Activated CD4-positive, alpha-beta T cell treated with anti-CD3 and anti-CD28 coated beads, Interleukin-2, amount 10 ng/mL, durations not matched to agents 24 days and 14 days (primary cell): ENCODE measurements at places on chromosomes 1 and 21. TPM values are rescaled to one million over a fixed set of nuclear protein-coding genes. Genes with fewer than 3 reads are reported as not detected.

GRCh38 chr1:5993556-5994491, 1.6 kb upstream of the NPHP4 start:
- peak overlapping the region; percentile 97 for H3K27ac ChIP-seq
- H3K27me3 ChIP-seq: no peaks in the 10 kb centered on the region
- peak overlapping the region; percentile 99 for H3K4me3 ChIP-seq

- H3K4me3 ChIP-seq: no peak overlapping the region
- DNase-seq: no peak
- H3K36me3 ChIP-seq: peaks cover 45% of the 10 kb centered on the region
- H3K27ac ChIP-seq: no peak overlapping the region
- H3K4me1 ChIP-seq: no peaks in the 10 kb centered on the region
- H3K27me3 ChIP-seq: no peaks in the 10 kb centered on the region
These were observed 51.3 kb downstream of the DHRS3 start for GRCh38 chr1:12566484-12567287.

DNA sequence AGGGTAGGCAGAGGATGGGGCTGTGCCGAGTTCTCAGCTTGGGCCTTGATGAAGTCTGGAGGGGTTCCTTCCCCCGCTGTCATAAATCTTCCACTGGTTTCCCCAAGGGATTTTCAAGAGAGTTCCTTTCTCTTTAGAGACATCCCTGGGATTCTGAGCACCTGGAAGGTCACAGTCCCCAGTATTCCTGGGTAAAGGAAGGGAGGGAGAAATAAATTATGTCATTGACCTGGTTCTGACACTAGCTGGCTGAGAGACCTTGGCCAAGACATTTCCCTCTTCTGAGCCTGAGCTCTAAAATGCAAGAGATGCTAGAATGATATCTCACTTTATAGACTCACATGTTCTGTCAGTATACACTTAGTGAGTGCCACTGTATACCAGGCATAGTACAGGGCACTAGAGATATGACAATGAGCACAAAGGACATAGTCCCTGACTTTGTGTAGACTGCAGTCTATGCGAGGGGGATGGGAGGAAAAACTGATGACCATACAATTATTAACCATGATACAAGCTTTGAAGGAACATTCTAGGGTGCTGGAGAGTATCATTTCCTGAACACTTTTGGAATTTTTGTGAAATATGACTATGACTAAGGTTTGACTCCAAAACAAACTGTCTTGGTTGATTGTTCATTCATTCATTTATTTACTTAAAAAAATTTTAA, 165.8 kb upstream of the JUN start:
- peaks cover 20% of the 10 kb centered on the region for H3K4me1 ChIP-seq
- H3K27me3 ChIP-seq: no peaks in the 10 kb centered on the region
- H3K36me3 ChIP-seq: peaks cover 6% of the 10 kb centered on the region
- no peak overlapping the region for H3K4me3 ChIP-seq
- H3K27ac ChIP-seq: no peak overlapping the region

DNA sequence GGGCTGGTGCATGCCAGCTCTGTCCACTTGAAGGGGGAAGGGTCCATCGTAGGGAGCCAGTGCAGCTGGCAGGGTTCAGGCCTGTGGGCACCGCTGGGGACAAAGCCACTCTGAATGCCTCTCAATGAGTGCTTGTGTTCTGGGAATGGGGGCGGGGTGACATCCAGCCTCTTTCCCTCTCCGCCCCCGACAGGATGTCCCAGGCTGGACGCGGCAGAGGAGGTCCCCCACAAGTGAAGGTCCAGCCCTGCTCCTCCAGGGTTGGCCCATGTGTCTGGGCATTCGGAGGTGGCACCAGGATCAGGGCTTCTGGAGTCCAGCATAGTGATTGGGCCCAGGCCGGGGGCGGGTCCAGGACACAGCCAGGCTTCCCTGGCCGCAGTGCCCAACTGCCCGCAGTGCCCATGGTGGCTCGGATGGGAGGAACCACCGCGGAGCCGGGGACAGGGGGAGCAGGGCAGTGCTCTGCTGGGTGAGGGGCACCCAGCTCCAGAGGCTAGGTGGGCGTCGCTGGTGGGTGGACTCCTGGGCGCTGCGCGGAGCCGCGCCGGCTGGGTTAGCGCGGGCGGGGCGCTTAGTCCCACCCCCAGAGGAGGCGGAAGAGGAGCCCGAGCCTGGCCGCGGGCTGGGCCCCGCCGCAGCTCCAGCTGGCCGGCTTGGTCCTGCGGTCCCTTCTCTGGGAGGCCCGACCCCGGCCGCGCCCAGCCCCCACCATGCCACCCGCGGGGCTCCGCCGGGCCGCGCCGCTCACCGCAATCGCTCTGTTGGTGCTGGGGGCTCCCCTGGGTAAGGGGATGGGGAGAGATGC, at the start of gene SHISA4:
TSS of gene SHISA4 (plus strand) at position 617 of the 808 bp plus-strand sequence. CDS start at position 714, 97 bp downstream.
- H3K4me1 ChIP-seq: peaks cover 4% of the 10 kb centered on the region
- H3K27me3 ChIP-seq: peaks cover 37% of the 10 kb centered on the region
- peak; percentile 79 for DNase-seq
- no peaks in the 10 kb centered on the region for H3K36me3 ChIP-seq

Gene TMPRSS3
- 56.9 and 58.7 TPM in 2 replicates for total RNA-seq

DNA sequence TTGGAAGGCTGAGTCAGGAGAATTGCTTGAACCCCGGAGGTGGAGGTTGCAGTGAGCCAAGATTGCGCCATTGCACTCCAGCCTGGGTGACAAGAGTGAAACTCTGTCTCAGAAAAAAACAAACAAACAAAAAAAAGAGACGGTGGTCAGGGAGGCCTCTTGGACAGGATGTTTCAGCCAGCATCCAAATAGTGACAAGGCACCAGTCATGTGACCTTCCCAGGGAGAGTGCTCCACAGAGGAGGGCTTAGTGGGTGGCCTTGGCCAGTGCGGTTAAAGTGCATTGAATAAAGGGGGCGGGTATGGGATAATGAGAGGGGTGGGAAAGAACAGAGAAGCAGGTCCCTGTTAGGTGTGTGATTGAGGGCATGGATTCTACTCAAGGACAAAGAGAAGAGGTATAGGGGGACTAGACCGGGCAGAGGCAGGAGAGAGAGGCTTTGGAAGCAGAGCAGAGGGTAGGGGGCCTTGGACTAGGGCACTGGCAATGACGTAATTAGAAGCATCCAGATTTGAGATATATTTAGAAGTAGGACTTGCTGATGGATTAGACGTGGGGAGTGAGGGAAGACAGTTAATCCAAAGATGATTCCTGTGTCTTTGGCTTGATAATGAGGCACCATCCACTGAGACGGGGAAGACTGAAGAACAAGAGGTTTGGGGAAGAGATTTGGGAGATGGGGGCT, 12.0 kb upstream of the RYR2 start:
- no peak for DNase-seq
- H3K27ac ChIP-seq: no peak overlapping the region
- H3K36me3 ChIP-seq: no peaks in the 10 kb centered on the region
- no peak overlapping the region for H3K4me3 ChIP-seq

DNA sequence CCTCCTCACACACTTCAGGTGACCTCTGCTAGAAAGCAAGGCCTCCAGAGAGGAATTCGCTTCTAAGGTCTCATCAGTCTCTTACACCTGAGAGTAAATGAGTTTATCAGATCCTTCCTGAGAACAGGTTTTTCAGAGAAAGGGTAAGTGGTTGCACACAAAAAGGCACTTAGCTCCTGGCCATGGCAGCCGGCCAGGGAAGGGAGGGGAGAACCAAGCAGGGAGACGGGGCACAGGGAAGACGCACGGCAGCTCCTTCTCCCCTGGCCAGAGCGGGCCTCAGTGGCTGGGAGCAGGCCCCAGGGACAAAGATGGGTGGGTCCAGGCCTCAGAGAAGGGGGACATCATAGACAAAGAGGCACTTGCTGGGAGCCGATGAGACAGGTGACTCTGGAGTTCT, 3.6 kb upstream of the TNNT2 start:
- no peak overlapping the region for H3K4me3 ChIP-seq
- H3K4me1 ChIP-seq: no peaks in the 10 kb centered on the region
- peaks cover 2% of the 10 kb centered on the region for H3K27me3 ChIP-seq
- no peak for DNase-seq

Gene ASB17
- not detected in 2 replicates for total RNA-seq

Gene VHLL
- total RNA-seq: 0.54 and 1.0 TPM in 2 replicates

DNA sequence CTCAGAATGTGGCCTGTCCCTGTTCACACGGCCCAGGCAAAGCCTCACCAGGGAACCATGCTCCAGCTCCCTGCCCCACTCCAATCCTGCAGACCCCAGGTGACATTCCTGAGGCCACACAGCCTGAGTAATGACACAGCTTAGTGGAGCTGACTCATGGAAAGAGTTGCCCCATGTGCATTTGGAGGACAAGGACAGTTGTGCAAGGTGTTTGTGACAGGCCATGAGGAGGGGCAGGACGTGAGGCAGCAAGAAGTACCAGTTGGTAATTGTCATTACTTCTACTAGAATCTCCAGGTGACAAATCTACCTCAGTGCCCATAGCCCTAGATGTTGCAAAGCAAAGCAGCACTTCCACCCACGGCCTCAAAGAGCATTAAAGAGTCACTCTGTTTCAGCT, 15.2 kb downstream of the PRR9 start:
- H3K36me3 ChIP-seq: no peaks in the 10 kb centered on the region
- H3K27ac ChIP-seq: no peak overlapping the region
- DNase-seq: no peak
- no peak overlapping the region for H3K4me3 ChIP-seq
- H3K4me1 ChIP-seq: no peaks in the 10 kb centered on the region

Gene AADACL3
- total RNA-seq: not detected in 2 replicates

GRCh38 chr1:58266242-58266641, 280.3 kb downstream of the OMA1 start:
- H3K27me3 ChIP-seq: no peaks in the 10 kb centered on the region
- no peak overlapping the region for H3K4me3 ChIP-seq
- H3K36me3 ChIP-seq: no peaks in the 10 kb centered on the region

GRCh38 chr1:235147269-235147668, 13.8 kb downstream of the RBM34 start:
- peaks cover 19% of the 10 kb centered on the region for H3K4me1 ChIP-seq
- no peaks in the 10 kb centered on the region for H3K27me3 ChIP-seq
- H3K36me3 ChIP-seq: peaks cover 51% of the 10 kb centered on the region
- DNase-seq: no peak
- no peak overlapping the region for H3K27ac ChIP-seq

Gene CLSTN1
- total RNA-seq: 42.1 and 43.8 TPM in 2 replicates

GRCh38 chr1:162361349-162361748, 15.3 kb downstream of the SPATA46 start:
- DNase-seq: no peak
- no peak overlapping the region for H3K27ac ChIP-seq
- no peaks in the 10 kb centered on the region for H3K4me1 ChIP-seq

DNA sequence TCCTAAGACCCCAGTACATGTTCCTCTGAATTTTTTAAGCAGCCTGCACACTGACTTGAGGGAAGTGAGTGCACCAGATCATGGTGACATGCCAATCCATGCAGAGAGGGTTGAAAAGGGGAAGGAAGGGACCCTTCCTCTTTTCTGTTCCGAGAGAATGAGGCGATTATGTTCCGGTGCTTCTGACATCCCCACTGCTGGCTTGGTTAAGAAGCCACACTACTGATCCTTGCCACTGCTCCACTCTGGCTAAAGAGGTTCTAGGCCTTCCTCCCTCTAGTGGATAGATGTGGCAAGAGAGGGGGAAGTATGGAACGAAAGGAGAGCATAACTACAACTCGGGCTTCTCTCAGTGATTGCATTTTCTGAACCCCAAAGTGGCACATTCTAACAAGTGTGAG, 1.8 kb upstream of the CYB5R1 start:
- no peak overlapping the region for H3K27ac ChIP-seq
- H3K4me1 ChIP-seq: peaks cover 24% of the 10 kb centered on the region
- H3K4me3 ChIP-seq: no peak overlapping the region
- peak; percentile 81 for DNase-seq
- peaks cover 15% of the 10 kb centered on the region for H3K27me3 ChIP-seq

GRCh38 chr1:12130466-12131130, 36.2 kb upstream of the TNFRSF1B start:
- peaks cover 27% of the 10 kb centered on the region for H3K4me1 ChIP-seq
- H3K36me3 ChIP-seq: peaks cover 12% of the 10 kb centered on the region
- no peak for DNase-seq
- H3K27me3 ChIP-seq: no peaks in the 10 kb centered on the region
- H3K4me3 ChIP-seq: no peak overlapping the region

- no peaks in the 10 kb centered on the region for H3K36me3 ChIP-seq
- no peaks in the 10 kb centered on the region for H3K4me1 ChIP-seq
- DNase-seq: no peak
- H3K4me3 ChIP-seq: no peak overlapping the region
- no peak overlapping the region for H3K27ac ChIP-seq
- H3K27me3 ChIP-seq: peaks cover 9% of the 10 kb centered on the region
These were observed 35.8 kb downstream of the GLIS1 start for GRCh38 chr1:53703174-53703573.

GRCh38 chr1:27526569-27527222, 36.7 kb upstream of the WASF2 start:
- no peaks in the 10 kb centered on the region for H3K27me3 ChIP-seq
- H3K36me3 ChIP-seq: peaks cover 5% of the 10 kb centered on the region
- peak; percentile 70 for DNase-seq
- peaks cover 55% of the 10 kb centered on the region for H3K4me1 ChIP-seq

- H3K36me3 ChIP-seq: peaks cover 17% of the 10 kb centered on the region
- peak overlapping the region; percentile 73 for H3K27ac ChIP-seq
- H3K27me3 ChIP-seq: no peaks in the 10 kb centered on the region
- peaks cover 70% of the 10 kb centered on the region for H3K4me1 ChIP-seq
- H3K4me3 ChIP-seq: peak overlapping the region; percentile 97
These were observed 1.8 kb downstream of the PTTG1IP start for GRCh38 chr21:44871576-44872269.

- DNase-seq: peak; percentile 84
- peaks cover 28% of the 10 kb centered on the region for H3K27me3 ChIP-seq
- peaks cover 5% of the 10 kb centered on the region for H3K4me1 ChIP-seq
- H3K27ac ChIP-seq: no peak overlapping the region
These were observed 65.5 kb upstream of the CR1L start for GRCh38 chr1:207579436-207579799.

Gene UBASH3A
- total RNA-seq: 61.4 and 65.7 TPM in 2 replicates

- DNase-seq: no peak
- H3K4me3 ChIP-seq: no peak overlapping the region
- peaks cover 9% of the 10 kb centered on the region for H3K4me1 ChIP-seq
- no peak overlapping the region for H3K27ac ChIP-seq
- H3K27me3 ChIP-seq: no peaks in the 10 kb centered on the region
- H3K36me3 ChIP-seq: peaks cover 3% of the 10 kb centered on the region
These were observed 15.6 kb upstream of the THEMIS2 start for GRCh38 chr1:27856561-27857343.

DNA sequence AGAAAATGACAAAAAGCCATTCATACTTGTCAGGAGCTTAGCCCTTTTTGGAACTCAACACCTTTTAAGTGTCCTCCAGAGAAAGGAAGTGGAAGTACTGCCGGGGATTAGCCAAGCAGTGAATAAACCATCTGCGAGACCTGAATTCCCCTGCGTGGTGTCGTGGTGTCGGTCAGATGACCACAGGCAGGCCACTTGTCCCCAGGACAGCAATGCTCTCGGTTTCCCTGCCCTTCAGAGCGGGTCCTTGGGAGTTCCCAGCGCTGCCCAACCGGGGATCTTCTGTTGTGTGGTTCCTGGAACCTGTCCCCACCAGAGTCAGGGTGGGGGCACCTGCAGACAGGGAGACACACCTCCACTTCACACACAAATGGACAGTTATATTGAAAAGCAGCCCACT, 9.2 kb downstream of the GPR157 start:
- no peak overlapping the region for H3K27ac ChIP-seq
- no peaks in the 10 kb centered on the region for H3K36me3 ChIP-seq
- H3K27me3 ChIP-seq: peaks cover 8% of the 10 kb centered on the region

GRCh38 chr1:8443558-8444194, 125.8 kb downstream of the SLC45A1 start:
- H3K4me1 ChIP-seq: peaks cover 29% of the 10 kb centered on the region
- peaks cover 32% of the 10 kb centered on the region for H3K36me3 ChIP-seq
- H3K27ac ChIP-seq: no peak overlapping the region

- no peaks in the 10 kb centered on the region for H3K4me1 ChIP-seq
- H3K27ac ChIP-seq: no peak overlapping the region
- no peaks in the 10 kb centered on the region for H3K36me3 ChIP-seq
- no peak overlapping the region for H3K4me3 ChIP-seq
These were observed 102.0 kb upstream of the VANGL1 start for GRCh38 chr1:115539736-115540135.
